GM12865 (cell line): ENCODE measurements at places on chromosomes 16 and 17.

DNA sequence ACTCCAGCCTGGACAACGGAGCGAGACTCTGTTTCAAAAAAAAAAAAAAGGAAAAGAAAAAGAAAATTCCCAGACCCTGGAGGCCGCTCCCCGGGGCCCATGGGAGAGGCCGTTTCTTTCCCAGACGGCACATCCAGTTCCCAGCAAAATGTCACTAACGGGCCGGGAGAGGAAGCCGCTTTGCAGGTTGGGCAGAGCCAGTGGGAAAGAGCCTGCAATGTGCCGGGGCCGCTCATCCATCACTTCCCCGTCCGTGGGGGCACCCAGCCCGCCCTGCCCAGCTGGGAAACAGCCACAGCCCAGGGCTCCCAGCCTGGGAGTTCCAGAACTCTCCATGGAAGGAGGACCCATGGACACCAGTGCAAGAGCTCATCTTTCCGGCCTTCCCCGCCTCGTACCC is 41.8 kb upstream of the PABPN1L start:
- DNase-seq = no peak

DNA sequence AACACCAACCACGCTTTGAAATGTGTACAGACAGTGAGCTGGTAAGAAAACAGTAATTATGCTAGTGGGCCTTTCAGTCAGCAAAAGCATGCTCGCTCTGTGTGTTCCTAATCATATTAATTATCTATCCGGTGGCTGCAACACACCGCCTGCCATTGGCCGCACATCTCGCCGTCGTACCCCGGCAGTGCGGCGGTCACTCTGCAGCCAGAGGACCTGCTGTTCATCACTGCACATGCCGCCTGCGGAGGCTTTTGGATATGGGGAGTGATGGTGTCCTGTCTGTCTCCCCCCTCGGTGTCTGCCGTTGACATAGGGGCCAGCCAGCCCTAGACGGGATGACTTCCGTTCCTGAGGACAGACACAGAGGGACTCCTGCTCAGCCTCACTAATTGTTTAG is 68.5 kb downstream of the RPA1 start:
- DNase-seq = no peak

- DNase-seq = no peak
Measured at GRCh38 chr17:83200751-83201150, 121.3 kb downstream of the METRNL start.

DNA sequence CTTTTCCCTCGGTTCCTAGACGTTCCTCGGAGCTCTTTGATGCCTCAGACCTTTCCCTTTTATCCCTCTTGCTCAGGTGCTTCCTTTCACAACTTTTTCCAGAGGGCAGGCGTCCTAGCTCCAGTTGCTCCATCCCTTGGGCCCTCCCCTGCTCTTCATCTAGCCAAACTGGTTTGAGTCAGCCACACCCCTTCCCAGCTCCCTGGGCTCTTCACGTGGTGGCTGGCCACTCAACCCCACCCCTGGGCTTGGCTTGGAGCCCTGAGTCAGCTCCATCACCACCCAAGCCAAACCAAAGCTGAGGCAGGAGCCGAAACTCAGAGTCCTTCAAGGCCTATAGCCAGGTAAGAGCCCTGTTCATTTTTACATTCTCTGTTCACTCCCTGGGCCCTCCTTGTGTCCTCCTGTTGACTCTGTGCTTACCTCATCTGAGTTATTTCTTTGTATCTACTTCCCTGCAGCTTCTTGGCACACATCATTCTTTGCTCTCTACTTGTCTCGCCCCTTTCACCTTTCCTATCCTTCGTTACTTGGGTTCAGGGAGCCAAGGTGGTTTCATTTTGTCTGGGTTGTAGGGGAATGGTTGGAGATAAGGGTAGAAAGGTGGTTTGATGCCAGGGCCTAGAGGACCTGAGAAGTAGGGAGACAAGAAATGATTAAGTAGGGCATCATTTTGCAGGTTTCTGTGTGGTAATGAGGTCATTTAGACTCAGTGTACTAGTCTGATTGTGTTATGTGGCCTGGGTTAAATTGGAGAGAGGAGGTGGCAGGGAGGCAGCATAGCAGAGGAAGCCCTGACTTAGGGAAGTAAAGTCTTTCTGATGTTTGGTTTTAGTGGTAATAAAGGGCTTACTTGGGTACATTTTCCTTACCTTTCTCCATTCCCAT is 7.6 kb upstream of the PHKG2 start:
- DNase-seq = no peak

DNA sequence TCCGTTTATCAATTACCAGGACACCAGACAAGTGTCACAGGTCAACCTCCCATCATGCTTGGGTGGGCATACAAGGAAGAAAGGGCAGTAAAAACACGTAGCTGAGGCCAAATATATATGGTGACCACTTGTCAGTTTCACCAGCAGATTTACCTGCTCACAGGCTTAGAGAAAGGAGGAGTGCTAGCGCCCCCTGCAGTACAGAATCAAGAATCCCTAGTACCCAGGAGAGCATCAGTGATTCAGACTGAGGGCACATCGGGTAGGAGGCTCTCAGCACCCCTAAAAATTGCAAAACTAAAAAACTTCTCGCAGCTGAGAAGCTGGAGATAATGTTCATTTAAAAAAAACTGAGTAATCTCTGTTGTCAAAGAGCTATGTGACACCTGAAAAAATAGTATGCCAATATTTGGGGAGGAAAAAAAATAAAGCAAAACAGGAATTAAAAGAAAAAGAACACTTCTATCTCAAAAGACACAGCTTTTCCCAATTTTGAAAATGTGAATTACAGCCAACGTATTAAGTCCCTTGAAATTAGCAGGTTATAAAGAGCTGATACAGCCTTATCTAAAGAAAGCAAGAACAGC is 21.2 kb upstream of the MON1B start:
- DNase-seq = peak; percentile 66

GRCh38 chr16:56851671-56852400 is 13.2 kb upstream of the SLC12A3 start:
- peak; percentile 33 for DNase-seq

DNA sequence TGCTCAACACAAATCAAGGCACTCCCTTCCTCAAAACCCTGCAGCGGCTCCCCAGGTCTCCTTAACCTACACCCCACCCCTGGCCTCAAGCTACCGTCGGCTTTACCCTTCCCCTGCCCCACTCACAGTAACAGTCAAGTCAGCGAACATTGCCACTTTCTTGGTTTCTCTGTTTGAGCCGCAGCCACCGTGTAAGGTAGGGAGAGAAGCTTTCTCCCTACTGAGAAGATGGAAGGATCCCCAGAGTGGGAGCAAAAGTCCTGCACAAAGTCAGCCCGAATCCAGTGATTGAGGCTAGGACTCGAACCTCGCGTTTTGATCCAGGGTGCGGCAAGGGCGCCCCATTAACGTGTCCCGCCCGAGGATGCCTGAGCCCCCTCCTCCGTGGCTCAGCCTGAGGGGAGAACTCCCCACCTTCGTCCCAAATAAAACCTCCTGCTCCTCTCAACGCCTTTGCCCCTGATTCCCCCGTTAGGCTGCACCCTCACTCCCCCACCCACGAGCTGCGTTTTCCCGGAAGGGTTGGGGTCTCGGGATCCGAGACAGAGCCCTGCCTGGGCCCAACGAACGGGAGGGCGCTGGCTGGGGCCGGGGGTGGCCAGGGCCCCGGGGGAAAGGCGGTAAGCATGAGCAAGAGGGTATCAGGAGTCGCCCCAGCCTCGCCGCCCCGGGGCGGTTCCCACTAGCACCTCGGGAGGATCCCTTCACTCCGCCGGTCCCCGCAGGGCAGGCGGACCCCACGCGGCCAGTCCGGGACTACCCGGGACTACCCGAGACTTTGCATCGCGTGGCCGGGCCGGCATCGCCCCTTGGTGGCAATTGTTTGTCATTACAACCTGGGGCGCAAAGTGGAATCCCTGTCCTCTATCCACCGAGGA is 9.9 kb upstream of the NAGS start:
- DNase-seq = peak; percentile 51

GRCh38 chr17:49452661-49453060 is 38.0 kb upstream of the PHB1 start:
- no peak for DNase-seq

DNA sequence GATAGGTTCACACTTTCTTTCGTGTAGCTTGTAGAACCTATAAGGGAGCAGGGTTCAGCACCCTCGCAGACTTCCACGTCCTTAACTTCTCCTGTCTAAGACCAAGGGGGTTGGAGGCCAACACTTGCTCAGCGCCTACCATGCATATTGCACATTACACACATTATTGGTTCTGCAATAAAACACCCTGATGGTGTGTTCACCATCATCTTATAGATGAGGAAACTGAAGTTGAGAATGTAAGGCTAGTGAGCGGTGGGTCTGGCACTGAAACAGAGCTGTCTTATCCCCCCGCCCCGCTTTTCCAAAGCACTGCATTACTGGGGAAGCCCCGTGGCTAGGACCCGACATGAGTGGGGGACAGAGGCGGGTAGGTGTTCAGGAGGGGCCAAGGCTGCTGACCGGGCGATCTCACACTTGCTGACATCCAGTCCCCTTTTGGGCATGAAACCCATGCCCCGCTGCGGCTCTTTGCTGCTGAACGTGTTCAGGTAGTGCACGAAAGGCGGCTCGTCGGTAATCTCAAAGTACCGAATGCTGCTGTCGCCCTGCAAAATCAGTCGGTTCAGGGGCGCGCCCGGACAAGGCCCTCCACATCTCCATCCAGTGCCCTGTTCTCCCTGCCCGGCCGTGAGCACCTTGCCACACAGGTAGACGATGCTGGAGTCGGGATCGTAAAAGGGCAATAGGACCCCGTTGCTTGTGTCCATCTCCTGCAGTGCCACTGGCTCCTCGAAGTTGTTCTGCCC is 6.2 kb downstream of the CORO6 start:
- no peak for DNase-seq

- no peak for DNase-seq
Measured at GRCh38 chr16:11615748-11616447, 29.2 kb upstream of the LITAF start.

DNA sequence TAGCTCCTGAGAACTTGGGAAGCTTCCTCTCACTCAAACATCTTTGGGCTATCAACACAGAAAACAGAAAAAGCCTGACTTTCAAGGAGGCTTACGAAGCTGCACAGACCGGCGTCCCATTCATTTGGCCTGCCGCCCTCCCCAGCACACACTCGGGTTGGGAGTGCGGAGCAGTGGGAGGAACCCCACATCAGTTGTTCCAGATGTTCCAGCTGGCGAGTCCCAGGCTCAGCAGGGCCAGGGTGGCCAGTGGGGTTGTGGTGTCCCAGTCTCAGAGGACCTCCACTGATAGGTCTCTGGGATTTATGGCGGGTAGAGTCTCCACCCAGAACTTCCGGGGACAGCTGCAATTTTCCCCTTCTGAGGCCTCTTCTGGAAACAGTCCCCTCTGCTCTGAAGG is 43.1 kb upstream of the DLX4 start:
- no peak for DNase-seq

- DNase-seq = no peak
Measured at GRCh38 chr16:86899151-86899550, 320.8 kb downstream of the FOXL1 start.

GRCh38 chr16:78513838-78514237 is 414.4 kb downstream of the WWOX start:
- no peak for DNase-seq

DNA sequence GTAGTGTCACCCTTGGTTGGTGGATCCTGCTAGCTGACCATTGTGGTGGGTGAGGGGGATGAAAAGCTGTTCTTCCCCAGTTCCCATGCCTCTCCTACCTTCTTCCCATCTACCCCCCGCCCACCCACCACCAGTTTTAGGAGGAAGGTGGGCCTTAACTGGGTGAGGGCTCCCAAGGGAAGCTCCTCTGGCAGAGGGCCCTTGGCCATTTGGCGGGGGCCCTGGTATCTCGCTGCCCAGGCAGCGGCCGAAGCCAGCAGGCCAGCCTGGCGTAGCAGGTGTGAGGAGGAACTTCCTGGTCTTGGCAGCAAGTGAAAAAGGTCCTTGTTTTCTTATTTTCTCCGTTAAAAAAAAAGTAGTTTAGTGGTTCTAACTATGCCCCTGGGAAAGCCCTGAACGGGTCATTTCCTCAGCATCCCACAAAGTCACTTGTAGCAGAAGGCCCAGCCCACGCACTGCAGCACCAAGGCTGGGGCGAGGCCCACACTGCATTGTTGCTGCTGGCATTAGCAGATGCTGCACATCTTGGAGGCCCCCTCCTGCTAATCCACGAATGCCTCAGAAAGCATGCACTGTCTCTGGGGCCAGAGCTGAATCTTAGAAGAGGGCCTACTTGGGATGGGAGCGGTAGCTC is 72.5 kb downstream of the MPRIP start:
- DNase-seq = peak; percentile 16

GRCh38 chr17:79739148-79740062 is 8.7 kb downstream of the ENPP7 start:
- no peak for DNase-seq

DNA sequence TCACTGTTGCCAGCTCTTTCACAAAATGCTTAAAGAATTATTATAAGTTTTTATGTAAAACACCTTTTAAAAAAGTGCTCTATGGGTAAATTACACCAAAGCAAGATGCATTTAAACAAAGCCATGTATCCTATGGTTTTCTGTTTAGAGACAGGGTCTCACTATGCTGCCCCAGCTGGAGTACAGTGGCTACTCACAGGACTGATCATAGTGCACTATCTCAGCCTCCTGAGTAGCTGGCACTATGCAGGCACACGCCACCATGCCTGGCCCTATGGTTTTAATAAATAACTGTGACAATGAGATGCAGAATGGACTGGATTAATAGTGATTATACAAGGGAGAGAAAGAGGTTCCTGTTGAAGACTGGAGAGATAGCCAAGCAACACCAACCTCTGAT is 40.2 kb downstream of the SPOP start:
- no peak for DNase-seq

DNA sequence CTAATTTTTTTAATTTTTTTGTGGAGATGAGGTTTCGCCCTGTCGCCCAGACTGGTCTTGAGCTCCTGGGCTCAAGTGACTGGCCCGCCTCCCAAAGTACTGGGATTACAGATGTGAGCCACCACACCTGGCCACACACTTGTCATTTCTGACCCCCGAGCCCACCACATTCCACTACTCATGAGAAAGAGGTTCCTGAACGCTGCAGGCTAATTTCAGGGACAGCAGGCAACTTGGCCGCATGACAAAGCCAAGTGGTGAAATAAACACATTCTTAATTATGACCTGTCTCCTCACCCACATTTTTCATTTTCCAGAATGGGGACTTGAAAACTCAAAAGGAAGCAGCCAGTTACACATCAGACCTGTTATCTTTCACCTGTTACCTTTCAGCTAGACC is 114.5 kb downstream of the ABCC6 start:
- no peak for DNase-seq

GRCh38 chr17:62902531-62903220 is 63.4 kb upstream of the TANC2 start:
- no peak for DNase-seq

GRCh38 chr17:7740481-7741001 is 23.0 kb downstream of the DNAH2 start:
- DNase-seq = no peak

GRCh38 chr16:55913716-55914115 is 38.5 kb upstream of the CES5A start:
- DNase-seq = no peak
